ENCODE measurements at places on chromosomes 2 and 18. TPM values are rescaled to one million over a fixed set of nuclear protein-coding genes. Genes with fewer than 3 reads are reported as not detected.

DNA sequence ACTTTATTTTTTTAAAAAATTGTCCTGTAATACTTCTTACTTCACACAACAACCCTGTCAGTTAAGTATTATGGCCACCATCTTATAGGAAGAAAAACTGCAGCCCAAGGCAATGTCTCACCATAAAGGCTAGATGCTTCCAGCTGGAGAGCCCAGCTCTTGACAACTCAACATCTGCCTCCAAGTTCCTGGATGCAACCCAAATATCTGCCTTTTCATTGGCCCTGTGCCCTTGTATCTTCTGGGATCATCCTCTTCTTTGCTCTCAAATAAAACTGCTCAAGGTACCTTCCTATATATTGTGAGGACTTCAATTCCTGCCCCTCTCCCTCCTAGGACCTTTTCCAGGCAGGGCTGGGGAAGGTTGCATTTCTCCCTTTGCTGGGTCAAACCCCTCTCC lies 69.5 kb downstream of the BIN1 start:
- H3K4me1 ChIP-seq = no peaks in the 10 kb centered on the region
- no peak overlapping the region for H3K27ac ChIP-seq
- H3K36me3 ChIP-seq = no peaks in the 10 kb centered on the region
- no peaks in the 10 kb centered on the region for H3K27me3 ChIP-seq

- no peak overlapping the region for H3K27ac ChIP-seq
- no peaks in the 10 kb centered on the region for H3K4me1 ChIP-seq
- H3K4me3 ChIP-seq = no peak overlapping the region
- no peaks in the 10 kb centered on the region for H3K27me3 ChIP-seq
Observed at GRCh38 chr2:140257692-140258300, 1477.6 kb upstream of the NXPH2 start.

DNA sequence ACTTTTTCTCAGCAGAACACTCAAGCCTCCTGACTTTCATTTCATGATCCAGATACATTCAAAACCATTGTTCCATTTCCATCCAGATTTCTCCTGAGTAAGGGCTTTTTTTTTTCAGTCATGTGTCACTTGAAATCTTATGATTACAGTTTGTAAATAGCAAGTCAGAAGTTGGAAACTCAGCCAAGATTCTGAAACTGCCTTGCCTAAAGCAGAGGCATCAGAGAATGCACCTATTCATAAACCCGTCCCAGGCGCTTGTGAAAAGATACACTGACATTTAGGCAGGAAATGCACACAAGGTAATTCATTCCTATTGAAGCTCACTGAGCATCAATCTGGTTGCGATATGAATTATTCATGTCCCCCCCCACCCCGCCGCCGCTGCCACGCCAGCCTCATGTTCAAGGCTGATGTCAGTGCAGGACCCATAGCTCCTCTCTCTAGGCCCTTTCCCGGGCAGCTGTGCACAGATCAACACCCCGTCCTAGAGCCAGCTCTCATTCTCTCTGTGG lies 30.4 kb upstream of the MGAT4A start:
- H3K4me1 ChIP-seq = no peaks in the 10 kb centered on the region
- H3K27me3 ChIP-seq = no peaks in the 10 kb centered on the region
- DNase-seq = no peak
- no peak overlapping the region for H3K27ac ChIP-seq
- no peaks in the 10 kb centered on the region for H3K36me3 ChIP-seq
- H3K4me3 ChIP-seq = no peak overlapping the region

- DNase-seq = no peak
- no peak overlapping the region for H3K27ac ChIP-seq
- no peaks in the 10 kb centered on the region for H3K27me3 ChIP-seq
Observed at GRCh38 chr2:159002462-159003111, 34.1 kb downstream of the TANC1 start.

The RHBDD1 gene
- 16.1 TPM for total RNA-seq

DNA sequence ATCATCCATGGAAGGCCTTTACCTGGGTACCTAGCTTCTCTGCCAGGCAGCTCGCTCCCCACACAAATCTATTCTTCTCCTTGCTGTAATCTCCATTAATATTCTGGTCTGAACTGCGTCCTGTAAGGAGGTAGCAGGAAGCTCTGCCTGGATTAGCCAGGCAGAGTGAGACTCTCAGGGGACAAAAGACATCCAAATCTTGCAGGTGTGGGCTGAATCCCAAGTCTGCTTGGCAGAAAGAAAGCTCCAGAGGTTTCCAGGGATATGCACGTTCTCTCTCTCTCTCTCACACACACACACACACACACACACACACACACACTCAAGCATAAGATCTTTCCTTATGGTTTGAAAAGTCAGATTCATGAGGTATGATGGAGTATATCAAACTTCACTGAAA lies 66.5 kb downstream of the THNSL2 start:
- H3K27ac ChIP-seq = no peak overlapping the region
- H3K4me3 ChIP-seq = no peak overlapping the region
- no peaks in the 10 kb centered on the region for H3K4me1 ChIP-seq
- no peak for DNase-seq

- no peak overlapping the region for H3K27ac ChIP-seq
- H3K4me3 ChIP-seq = no peak overlapping the region
- H3K27me3 ChIP-seq = no peaks in the 10 kb centered on the region
- H3K4me1 ChIP-seq = no peaks in the 10 kb centered on the region
- no peak for DNase-seq
Observed at GRCh38 chr18:80167931-80168330, 58.9 kb downstream of the ADNP2 start.

The VIT gene
- total RNA-seq = 16.9 TPM

The CYP27A1 gene
- 23.4 TPM for total RNA-seq

DNA sequence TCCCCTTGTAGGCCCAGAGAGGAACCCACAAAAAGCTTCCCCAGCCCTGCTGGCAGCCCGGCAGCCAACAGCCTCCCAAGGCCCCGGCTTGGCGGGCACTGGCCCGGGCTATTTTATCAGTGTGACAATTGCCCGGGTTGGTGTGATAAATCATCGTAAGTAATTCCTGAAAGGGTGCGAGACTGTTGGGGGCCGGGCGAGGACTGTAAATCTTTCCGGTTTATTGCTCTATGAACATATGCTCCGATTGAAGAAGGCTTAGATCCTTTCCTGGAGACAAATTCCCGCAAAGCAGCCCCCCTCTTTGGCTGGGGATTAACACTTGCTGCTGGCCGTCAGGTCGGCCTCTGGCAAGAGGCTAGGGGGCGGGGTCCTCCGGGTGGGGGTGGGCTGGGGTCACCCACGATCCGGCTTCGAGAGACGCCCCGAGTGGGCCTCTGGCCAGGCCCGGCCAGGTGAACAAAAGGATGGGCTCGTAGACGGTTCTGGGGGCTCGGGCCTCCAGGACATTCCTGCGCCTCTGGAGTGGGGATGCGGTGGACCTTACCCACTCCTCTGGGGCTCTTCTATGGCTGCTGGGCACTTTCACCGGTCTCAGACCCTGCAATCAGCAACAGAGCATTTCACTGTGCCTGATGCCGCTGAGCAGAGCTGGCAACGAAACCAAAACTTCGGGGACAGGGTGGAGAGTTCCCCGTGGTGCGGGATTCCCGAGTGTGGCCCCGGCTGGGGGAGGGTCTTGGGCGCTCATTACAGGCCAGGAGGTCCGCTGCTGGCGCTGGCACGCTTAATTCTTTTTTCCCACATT lies 2.0 kb downstream of the HOXD3 start:
- peaks cover 60% of the 10 kb centered on the region for H3K27me3 ChIP-seq
- DNase-seq = no peak
- no peak overlapping the region for H3K4me3 ChIP-seq
- H3K27ac ChIP-seq = no peak overlapping the region
- no peaks in the 10 kb centered on the region for H3K36me3 ChIP-seq

- no peaks in the 10 kb centered on the region for H3K36me3 ChIP-seq
- no peaks in the 10 kb centered on the region for H3K4me1 ChIP-seq
- no peaks in the 10 kb centered on the region for H3K27me3 ChIP-seq
- no peak overlapping the region for H3K4me3 ChIP-seq
- DNase-seq = no peak
Observed at GRCh38 chr2:166454006-166454595, 39.9 kb downstream of the SCN7A start.
